Retina (tissue), 1 donor: ENCODE measurements at places on chromosomes 13 and 19.

DNA sequence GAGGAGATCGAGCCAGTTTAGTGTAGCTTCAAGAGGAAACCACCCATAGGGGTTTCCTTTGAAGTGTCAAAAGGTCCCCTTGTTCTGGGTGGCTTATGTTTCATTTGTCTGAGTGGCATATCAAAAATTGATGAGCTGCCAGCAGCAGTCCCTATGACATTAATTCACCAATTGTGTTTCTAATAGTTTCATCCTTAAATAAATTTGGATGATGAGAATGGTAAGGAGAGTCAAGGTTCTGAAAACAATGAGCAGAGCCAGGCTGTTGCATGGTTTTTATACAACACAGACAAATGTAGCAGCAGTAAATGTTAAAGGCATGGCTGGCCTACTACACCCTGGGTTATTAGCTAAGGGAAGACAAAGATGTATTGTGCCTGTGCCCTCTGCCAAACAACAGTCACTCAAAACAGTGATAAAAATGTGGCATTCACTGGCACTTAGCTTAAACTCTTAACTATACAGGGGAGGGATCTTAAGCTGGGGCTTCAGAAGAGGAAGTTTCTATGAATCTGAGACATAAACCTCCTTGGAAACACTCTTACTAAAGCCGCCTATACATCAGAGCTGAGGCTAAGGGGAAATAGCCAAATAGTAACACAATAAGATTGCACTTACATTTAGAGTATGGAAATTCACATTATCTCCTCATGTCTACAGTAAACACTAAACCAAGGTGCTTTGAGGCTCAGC, 200.5 kb downstream of the POU4F1 start:
- DNase-seq, result no peak

DNA sequence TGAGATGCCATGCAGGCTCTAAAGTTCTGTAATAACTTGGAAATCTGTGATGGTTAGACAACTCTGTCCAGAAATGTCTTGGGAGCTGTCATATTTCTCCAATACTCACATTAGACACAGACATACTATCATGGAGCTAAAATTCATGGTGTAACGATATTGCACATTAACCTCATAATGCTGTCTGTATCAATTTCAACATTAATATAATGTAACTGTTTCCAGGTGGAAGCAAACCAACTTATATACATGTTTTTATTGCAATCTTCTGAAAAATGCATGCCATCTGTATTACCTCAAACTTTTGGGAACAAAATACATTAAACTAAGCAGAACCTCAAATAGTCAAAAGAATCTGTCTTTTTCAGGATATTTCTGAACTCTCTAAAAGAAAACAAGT, 14.7 kb upstream of the SPART start:
- DNase-seq, result no peak

GRCh38 chr19:10166046-10166445, 28.7 kb downstream of the DNMT1 start:
- DNase-seq, result no peak

- peak; percentile 38 for DNase-seq
These were observed 17.8 kb upstream of the ENOX1 start for GRCh38 chr13:43804461-43805070.

GRCh38 chr13:84192125-84192524, 309.9 kb upstream of the SLITRK1 start:
- DNase-seq, result no peak

DNA sequence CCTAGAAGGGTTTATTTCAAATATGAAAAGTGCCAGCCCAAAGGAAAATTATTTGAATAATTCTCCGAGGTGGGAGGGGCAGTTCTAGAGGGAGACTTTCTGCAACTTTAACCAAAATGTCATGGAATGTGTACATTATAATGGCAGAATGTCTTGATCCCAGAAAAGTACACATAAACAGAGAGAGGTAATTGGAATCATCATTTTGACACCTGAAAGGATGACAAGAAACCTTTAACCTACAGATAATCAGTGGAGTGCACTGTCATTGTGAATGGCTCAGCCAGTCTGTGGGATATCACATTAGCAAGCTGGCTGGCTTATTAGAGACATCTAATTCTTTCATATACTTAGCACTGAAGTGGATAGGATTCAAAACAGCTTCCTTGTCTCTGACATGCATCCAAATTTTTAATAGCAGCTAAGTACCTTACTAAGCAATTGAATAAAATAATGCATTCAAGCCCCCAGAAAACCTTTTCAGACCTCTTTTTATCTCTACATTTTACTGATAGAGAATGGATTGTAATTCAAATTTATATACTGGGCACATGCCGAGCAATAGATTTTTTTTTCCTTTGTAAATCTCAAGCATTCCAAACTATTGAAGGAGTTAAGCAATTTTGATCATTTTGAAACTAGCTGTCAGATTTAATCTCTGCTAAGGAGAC, 468.6 kb downstream of the COG6 start:
- DNase-seq, result no peak

DNA sequence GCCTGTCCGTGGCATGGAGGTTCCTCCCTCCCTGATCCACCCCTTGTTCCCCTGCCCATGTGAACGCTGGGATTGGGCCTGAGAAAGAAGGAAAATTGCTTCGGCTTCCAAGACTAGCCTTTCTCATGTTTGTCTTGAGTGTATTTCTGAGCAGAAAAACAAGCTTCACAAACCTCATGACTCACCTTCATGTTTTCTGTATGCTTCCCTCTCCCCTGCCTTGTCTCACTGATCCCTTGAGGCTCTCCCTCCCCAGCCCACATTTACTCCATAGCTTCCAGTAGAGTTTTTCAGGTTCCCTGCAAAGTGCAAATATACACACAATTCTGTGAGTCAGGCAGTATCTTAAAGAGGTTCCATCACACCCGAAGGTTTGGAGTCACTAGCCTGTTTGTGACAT, 572.4 kb downstream of the UQCRFS1 start:
- no peak for DNase-seq

DNA sequence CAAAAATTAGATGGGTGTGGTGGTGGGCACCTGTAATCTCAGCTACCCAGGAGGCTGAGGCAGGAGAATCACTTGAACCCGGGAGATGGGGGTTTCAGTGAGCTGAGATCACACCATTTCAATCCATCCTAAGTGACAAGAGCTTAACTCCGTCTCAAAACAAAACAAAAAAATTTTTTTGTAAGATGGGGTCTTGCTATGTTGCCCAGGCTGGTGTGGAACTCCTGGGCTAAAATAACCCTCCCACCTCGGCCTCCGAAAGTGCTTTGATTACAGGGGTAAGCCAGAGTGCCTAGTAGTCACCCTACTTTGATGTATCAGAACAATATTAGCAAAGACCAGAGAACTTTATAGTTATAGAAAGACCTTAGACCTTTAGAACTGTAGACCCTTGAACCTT, 7.9 kb downstream of the SPTBN4 start:
- DNase-seq, result no peak

- no peak for DNase-seq
These were observed 38.6 kb upstream of the ITM2B start for GRCh38 chr13:48194379-48194754.

DNA sequence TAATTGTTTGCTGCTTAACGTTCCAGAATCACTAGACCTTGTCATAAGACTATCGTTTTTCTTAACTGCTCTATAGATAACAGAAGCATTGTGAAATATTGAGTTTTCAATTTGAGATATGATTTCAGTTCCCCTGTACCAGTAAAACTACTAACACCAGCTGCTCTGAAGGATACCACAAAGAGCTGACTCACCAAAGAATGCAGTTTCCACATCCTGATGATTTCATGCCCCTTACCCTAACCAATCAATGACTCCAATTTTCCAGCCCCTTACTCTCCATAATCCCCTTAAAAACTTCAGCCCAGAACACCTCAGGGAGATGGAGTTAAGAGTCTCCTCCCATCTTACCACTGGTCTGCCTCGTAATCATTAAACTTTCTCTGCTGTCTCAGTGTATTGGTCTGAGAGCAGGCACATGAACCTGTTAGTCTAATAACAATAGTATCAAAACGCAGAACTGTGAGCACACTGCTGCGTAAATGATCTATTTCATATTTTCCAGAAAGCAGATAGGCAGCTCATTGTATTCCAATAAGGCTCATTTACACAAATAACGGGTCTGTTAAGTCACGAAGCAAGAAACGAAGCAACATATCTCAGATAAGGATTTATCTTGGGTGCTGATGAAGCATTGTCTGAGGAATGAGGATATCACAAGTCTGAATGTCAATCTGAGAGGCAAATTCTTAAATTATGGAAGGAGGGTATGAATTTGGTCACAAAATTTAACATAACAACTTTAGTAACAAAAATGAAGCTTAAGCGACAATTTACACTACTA, 14.1 kb upstream of the CCNA1 start:
- no peak for DNase-seq

DNA sequence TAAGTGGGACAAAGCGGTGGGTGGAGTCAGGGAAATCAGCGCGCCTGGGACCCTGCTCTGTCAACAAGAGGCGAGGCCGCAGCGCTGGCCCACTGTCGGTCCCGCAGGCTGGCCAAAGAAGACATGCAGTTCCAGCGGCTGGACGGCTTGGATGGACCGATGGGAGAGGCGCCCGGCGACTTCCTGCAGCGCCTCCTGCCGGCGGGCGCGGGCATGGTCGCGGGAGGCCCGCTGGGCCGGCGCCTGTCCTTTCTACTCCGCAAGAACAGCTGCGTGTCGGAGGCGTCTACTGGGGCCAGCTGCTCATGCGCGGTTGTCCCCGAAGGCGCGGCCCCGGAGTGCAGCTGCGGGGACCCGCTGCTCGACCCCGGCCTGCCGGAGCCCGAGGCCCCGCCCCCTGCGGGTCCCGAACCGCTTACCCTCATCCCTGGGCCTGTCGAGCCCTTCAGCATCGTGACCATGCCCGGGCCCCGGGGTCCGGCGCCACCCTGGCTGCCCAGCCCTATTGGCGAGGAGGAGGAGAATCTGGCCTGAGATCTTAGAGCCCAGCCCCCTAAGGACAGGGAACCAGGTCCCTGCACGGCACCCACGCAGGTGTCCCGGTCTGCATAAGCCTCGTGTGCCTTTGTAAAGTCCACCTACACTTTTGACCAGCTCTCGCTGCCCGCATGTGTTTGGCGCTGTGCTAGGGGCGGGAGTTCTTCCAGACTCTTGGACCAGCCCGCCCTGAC, 6.1 kb downstream of the BEST2 start:
- DNase-seq, result peak; percentile 96

GRCh38 chr13:111534751-111535522, 214.5 kb downstream of the TEX29 start:
- peak; percentile 71 for DNase-seq

- DNase-seq, result no peak
These were observed 334.8 kb upstream of the OBI1 start for GRCh38 chr13:78993792-78994191.

GRCh38 chr13:77338961-77339401, 12.1 kb upstream of the MYCBP2 start:
- peak; percentile 24 for DNase-seq
